ENCODE measurements at places on chromosomes 11 and 22.

- DNase-seq: no peak
Measured at GRCh38 chr22:45870011-45870410, 107.0 kb downstream of the WNT7B start.

GRCh38 chr11:108886660-108887009 lies 221.8 kb downstream of the DDX10 start:
- DNase-seq: no peak

GRCh38 chr11:47881145-47881544 lies 33.0 kb upstream of the NUP160 start:
- DNase-seq: no peak

DNA sequence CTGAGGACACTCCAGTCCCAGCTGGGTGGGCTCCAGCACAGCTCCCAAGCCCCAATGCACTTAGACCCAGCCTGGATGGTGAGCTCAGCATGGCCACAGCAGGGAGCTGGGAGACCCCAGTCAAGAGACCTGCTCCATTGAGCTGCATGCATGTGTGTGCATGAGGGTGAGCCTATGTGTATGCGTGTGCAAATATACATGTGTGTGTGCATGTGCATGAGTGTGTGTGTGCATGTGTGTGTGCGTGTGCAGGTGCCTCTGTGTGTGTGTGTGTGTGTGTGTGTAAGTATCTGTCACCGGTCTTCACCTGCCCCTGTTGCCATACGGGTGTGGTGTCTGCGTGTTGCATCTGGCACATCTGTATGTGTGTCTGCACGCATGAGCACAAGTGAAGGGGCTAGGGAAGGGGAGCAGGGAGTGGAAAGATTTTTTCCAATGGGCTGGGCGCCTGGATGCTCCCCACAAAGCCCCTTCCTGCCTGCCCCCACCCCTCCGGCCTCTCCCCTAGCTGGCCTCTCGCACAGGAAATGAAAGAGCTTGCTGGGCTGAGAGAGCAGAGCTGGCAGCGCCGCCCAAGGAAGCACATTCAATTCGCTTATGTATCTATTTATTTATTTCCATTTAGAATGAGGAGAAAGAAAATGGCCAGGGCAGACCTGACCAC lies 4.1 kb downstream of the TSPAN32 start:
- DNase-seq: no peak

- DNase-seq: no peak
Measured at GRCh38 chr11:6681949-6682348, 1.2 kb downstream of the MRPL17 start.

DNA sequence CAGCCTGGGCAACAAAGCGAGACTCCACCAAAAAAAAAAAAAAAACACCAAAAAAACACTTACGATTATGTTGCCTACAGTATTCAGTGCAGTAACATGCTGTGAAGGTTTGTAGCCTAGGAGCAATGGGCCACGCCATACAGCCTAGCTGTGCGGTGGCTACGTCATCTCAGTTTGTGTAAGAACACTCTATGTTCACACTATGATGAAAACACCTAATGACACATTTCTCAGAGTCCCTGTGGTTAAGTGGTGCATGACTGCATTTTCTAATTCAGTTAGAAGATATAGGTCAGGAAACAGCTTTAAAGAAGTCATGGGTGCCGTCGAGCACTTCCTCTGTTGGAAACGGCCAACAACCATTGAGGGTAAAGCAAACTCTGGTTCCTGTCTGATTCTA lies 75.7 kb upstream of the ANO1 start:
- DNase-seq: peak; percentile 23

DNA sequence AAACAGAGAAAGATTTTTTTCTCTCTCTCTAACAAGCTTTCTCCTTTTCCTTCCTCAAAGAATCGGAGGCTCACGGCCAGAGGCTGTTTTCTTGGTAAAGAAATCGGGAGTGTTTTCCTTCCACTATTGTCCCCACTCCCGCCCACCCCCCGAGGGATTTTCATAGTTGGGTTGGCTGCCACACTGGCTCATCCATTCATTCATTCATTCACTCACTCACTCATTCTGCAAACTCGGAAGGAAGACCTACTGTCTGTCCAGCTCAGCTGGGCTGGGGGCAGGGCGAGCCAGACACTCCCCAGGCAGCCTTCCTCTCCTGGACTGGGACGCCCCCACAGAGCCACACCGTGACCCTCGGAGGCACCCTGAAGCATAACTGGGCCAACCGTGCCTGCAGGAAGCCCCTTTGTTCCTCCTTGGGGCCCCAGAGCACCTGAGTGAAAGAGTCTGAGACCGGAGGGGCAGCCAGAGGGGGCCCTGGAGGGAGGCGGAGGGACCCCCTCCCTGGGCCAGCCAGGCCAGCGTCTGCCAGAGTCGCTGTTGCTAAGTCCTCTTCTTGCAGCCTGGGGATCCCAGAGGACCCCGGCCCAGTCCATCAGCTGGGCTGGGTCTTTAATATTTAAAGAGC lies 17.0 kb downstream of the CDKN1C start:
- DNase-seq: no peak

DNA sequence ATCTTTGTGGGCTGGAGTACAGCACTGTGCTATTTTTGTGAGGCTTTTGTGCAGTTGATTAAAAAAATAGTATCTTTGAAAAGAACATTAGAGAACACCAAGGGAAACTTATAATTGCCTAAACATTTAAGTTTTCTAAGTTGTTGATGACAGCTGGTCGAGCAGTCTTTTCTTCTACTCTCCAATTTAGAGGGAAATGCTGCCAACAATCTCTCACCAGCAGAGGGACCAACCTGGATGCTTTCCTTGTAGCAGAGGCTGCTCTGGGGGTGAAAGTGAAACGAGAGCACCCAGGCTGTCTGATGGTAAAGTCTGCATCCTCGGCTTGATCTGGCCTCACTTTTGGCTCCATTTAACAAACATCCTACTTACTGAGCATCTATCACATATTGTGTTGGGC lies 1286.5 kb upstream of the TENM4 start:
- DNase-seq: no peak

DNA sequence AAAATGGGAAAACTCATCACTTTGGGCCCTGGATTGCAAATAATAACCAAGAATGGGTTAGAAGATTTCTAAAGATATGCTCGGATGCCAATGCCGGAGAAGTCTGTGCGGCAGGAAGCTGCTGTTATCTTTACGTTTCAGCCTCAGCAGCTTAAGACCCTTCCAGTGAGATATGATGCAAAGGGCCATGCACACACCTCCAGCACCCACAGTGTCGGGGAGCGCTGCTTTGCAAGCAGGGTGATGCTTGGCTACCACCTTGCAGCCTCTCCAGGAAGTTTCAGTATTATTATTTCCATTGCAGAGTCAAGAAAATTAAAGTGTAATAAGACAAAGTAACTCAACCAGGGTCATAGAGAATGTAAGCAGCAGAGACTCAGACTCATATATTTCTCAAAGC lies 37.3 kb downstream of the LARGE1 start:
- no peak for DNase-seq

DNA sequence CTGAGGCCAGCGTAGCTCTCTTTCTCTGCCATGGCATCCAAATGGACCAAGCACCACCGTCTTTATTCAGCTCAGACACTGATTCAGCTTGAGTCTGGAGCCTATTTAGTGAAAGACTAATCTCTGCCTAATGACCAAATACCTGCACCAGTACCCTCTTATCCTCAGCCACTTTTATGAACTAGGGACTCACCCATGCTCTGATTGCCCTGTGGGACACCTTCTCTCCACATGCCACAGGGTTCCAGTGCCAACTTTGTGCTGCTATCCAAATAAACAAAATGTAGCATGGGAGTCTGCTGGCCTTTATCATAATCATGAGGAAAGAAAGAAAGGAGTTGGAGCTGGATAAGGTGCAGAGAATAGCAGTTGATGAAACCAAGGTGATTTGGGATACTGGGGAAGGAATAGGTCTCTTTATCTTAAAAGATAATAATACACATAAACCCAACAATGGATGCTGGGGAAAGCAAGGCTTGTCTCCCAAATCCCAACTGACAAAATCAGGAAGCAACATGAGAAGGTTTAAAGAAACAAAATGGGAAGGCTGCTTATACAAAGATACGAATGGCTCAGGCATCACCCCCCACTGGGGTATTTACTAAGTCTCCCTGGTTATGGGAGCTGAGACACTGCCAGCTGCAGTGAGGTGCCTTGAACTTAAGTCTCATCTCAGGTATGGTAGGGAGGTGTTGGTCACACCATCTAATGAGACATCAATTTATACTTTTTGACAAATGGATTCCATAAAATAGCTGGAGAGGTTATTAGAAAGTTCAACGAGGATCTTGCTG lies 63.3 kb downstream of the SYT9 start:
- DNase-seq: no peak

DNA sequence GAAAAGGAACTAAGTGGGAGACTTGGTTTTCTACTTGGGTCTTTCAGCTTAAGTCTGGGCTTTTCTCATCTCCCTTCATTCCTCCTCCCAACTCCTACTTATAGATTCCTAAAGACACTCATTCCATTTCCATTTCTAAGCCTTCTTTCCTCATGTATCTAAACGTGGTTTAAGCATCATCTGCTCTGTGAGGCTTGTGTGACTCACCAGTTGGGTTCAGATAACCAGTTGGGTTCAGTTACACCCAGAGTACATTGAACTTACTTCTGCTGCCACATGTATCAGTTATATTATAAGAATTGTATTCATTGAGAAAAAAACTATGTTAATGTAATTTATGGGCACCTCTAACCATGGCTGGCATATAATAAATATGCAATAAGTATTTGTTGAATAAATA lies 831.2 kb upstream of the CCDC90B start:
- DNase-seq: no peak

DNA sequence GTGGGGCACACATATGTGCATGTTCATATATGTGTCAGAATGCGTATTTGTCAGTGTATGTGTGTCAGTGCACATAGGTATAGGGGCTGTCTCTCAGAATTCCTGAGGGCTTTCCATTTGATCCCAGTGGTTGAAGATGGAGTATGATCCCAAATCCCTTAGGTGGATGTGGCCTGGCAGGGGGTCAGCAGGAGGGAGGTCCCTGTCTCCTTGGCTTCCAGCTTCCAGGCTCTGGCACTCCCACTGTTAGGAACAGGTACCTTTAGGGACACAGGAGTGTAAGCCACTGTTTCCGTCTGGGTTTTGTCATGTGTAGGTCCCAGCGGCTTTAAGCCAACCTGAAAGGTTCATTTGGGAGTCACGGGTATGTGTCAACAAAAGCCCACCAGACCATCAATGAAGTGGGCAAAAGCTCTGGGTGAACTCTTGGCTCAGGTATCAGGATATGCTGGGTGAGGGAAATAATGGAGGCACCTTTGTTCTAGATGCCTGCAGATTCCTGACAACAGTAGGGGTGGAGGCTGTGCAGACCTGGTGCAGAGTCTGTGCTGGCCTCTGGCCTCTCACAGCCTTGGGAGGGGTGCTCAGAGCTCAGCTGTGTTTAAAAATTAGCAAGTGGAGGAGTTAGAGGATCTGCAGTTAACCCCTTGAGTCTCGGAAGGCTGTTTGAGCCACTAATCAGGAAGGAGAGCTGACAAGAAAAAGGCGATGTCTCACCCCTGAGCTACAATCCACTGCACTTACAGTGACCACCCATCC lies 9.0 kb downstream of the KCNQ1OT1 start:
- no peak for DNase-seq

DNA sequence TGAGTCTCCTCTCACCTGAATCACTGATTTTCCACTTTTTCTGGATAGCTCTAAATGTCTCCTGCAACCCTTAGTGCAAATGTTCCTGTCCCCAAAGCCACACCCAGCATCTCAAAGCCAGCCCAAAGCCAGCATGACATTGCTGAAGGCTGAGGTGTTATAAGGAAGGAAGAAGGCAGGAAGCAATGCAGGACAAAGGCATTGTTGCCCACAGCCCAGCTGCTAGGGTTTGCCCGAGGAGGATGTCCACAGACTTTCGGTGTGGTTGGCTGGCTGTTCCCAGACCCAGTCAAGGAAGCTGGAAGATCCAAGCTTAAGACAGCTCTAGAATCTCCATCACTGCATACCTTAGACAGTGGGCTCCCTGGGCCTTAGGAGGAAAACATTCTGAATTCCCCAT lies 23.5 kb downstream of the CHST1 start:
- no peak for DNase-seq

DNA sequence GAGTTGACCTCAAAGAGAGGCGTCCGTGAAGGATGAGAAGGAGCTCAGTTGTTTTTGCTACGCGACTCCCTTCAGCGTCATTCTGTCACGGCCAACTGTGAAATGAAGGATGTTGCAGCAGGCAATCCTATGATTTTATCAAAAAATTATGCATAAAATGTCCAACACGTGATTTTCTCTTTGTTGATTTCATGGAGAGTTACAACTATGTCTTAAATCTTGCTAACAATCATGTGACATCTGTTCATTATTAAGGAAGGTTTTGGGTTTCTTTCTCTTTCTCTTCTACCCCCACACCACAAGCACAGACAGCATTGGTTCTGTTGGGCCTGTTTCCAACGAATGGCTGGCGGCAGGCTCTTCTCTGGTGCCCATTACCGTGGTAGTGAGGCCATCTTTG lies 3.7 kb downstream of the KRTAP5-4 start:
- DNase-seq: no peak

DNA sequence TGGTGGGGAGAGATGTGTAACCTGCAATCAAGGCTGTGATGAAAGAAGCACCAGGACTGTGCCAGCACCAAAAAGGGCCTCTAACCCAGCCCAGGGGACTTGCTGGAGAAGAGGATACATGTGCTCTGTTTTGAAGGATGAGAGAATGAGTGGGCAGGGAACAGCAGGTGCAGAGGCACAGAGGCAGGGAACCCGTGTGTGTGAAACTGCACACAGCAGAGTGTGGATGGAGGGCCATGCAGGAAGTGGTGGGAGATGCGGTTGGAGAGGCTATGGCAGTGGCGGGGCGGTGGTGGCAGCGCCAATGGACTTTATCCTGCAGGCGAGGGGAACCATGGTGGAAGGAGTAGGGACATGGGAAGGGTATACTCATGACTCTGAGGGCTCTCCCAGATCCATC lies 25.2 kb upstream of the LRRC32 start:
- DNase-seq: no peak

DNA sequence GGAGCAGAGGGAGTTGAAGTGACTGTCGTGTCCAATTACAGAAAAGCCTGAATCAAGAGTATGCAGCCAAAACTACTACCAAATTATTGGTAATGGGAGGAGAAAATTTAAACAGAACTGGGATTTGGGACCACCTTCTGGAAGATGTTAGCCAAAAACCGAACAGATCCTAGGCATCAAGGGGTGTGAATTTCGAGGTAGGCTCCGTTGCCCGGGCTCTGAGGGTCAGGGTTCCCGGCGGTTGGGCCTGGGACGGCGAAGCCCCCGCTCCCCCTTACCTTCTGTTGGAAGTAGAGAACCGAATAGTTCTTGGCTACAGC lies 313 bp downstream of the PRCP start:
- no peak for DNase-seq

GRCh38 chr11:102343809-102344208 lies 3.2 kb upstream of the BIRC2 start:
- DNase-seq: no peak

- no peak for DNase-seq
Measured at GRCh38 chr11:114606003-114606801, 10.6 kb upstream of the NXPE4 start.

All from stimulated activated naive CD4-positive, alpha-beta T cell treated with Interleukin-2 at 50 U/mL for 16 hours (primary cell).